ENCODE measurements at places on chromosomes 3 and 15.

DNA sequence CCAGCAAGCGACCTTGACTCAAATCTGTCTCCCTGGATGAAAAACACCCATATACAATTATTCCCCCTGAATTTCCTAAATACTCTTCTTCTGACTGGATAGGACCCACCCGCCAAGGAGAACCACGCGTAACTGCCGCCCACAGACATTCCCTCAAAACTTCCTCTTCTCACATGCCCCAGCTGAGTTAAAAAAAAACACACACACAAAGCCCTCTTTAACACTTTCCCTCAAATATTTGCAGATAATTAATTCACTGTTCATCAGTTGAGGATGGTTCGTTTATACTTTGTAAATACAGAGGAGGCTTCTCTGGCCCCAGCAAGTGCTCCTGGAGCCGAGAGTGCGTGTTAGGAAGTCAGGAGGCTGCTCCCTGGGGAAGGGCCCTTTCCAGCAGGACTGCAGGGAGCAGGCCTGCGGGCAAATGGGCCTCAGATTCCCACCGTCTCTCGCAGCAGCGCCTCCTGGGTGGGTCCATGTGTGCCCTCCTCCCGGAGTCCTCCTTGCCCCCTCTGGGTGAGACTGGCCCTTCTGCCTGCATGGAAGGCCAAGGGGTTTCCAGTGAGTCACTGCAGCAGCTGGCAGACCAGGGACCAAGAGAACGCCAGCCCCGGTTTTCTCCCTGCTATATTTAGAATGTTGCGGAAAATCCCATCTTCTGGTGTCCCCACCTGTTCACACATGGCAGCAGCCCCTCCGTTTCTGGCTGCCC is 46.8 kb downstream of the MGLL start:
- DNase-seq = no peak

- no peak for DNase-seq
Measured at GRCh38 chr15:33678602-33679001, 289.7 kb upstream of the CHRM5 start.

- DNase-seq = no peak
Measured at GRCh38 chr3:48811524-48811923, 36.1 kb downstream of the PRKAR2A start.

DNA sequence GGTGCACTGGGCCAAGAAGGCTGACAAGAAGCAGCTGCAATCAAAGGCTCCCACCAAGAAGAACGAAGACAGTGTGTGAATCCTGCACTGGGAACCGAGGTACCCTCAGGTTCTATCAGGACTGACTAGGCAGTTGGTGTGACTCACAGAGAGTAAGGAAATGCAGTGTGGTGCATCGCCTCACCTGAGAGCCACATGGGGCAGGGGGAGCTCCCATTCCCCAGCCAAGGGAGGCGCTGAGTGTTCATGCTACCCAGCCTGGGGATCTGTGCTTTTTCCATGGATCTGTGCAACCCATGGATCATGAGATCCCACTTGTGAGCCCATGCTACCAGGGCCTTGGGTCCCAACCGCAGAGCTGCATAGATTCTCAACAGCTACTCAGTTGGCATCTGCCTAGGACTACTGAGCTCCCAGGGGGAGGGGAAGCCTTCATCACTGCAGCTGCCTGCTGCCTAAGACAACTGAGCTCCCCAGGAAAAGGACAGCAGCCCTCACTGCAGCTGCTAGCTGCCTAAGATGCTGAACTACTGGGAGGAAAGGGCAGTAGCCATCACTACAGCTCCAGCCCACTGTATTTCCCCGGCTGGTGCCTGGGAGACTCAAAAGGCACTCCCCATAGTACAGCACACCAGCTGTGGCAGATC is 6.9 kb upstream of the PLSCR2 start:
- no peak for DNase-seq

DNA sequence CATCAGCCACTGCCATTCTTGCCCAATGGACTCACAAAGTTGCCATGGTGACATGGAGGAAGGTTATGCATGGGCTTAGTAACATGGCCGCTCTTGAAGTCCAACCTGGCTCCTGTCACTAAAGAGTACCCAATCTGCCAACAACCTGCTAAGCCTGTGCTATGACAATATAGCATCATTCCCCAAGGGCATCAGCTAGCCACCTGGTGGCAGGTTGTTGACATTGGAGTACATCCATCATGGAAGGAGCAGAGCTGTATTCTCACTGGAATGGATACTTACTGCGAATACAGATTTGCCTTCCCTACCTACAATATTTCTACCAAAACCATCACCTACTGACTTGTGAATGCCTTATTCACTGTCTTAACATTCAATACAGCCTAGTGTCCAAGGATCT is 138.9 kb upstream of the RORA start:
- no peak for DNase-seq

- no peak for DNase-seq
Measured at GRCh38 chr15:64640146-64640871, 135.1 kb downstream of the RBPMS2 start.

DNA sequence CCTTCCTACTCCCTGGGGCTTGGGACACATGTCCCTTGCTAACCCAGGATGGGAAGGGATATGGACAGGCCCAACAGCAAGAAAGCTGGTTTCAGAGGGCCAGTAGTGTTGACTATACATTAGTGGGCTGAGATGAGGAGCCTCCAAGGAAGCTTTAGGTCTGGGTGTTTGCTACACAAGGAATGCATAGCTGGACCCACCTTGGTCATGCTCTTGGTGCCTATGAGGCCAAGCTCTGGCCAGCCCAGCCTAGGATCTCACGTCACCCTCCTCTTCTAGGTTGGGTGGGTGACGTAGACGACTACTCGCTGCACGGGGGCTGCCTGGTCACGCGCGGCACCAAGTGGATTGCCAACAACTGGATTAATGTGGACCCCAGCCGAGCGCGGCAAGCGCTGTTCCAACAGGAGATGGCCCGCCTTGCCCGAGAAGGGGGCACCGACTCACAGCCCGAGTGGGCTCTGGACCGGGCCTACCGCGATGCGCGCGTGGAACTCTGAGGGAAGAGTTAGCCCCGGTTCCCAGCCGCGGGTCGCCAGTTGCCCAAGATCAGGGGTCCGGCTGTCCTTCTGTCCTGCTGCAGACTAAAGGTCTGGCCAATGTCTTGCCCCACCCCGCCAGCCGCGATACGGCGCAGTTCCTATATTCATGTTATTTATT is 653 bp upstream of the WDR6 start:
- DNase-seq = peak; percentile 31

- peak; percentile 31 for DNase-seq
Measured at GRCh38 chr15:100131321-100132224, 210.2 kb downstream of the ADAMTS17 start.

- no peak for DNase-seq
Measured at GRCh38 chr15:51025454-51025846, 69.3 kb downstream of the TNFAIP8L3 start.

GRCh38 chr3:25724948-25725645 is 58.1 kb downstream of the NGLY1 start:
- no peak for DNase-seq

DNA sequence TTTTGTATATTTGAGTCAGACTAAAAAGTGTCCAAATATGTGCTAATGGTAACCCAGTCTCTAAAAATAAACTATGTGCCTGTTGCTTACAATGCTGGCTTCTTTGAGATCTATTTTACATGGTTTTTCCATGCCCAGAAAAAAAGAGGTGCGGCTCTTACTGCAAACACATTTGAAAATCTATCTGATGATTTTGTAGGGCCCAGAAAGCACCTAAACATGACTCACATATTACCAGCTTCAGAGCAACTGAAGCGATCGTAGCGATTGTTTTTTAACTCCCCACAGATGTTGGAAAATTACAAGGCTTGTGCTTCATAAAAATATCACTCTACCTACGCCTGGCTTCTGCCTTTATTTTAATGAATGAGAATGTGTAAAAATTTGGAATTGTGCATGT is 53.5 kb downstream of the SUCNR1 start:
- DNase-seq = no peak

DNA sequence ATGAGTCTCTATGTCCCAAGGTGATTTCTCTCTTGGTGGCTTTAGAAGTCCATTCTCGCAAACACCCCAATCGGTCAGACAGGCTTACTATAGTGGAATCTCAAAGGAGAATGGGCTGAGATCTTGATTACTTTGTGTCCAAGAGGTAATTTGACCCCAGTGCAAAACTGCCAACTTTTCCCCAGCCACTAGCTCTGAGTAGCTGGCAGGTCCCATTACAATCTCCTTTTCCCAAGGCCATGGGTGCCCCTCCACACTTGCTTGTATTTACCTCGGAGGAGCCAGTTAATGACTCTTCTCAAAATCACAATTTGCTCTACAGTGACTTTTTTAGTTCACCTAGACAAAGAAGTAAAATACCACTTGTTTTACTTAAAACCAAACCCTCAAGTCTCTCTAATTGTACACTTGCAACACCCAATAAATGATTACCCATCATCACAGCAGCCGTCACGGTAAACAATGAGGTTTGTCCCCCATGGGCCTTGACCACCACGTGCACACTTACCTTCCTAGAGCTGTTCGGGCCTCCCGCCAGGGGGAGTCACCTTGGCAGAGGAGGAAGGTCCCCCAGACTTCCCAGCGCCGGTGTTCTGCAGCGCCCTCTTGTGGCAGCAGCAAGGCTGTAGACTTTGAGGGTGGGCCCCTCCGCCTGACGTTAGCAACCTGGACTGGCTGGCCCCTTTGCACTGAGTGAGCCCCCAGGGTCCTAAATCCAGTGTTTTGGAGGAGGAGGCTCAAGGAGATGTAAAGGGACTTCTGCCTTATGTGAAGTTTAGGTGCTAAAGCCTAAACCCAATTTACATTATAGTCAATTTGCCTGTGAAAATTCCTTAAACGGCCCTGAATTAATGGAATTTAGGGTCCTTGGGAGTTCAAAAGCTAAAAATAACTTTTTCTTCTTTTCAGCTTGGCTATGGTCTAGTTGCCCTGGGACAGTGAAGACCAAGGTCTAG is 18.7 kb upstream of the HDAC11 start:
- DNase-seq = peak; percentile 42

DNA sequence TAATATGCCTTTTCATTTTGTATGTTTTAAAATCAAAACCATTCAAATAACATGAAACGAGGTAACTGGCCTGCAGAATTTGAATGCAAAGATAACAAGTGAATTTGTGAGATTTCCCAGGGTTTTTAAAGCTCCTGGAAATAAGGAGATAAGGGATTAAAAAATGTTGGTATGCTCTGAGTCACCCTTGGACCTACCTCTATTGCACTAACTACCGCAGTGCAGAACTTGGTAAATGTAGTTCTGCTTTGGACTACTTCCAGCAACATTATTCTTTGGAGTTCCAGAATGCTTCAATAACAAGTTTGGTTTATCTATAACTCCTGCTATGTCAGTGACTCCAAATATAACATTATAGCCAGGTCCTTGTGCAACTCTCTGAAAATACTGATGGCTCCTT is 201.7 kb downstream of the GAP43 start:
- no peak for DNase-seq

GRCh38 chr3:24829629-24830229 is 335.1 kb upstream of the THRB start:
- DNase-seq = peak; percentile 42

DNA sequence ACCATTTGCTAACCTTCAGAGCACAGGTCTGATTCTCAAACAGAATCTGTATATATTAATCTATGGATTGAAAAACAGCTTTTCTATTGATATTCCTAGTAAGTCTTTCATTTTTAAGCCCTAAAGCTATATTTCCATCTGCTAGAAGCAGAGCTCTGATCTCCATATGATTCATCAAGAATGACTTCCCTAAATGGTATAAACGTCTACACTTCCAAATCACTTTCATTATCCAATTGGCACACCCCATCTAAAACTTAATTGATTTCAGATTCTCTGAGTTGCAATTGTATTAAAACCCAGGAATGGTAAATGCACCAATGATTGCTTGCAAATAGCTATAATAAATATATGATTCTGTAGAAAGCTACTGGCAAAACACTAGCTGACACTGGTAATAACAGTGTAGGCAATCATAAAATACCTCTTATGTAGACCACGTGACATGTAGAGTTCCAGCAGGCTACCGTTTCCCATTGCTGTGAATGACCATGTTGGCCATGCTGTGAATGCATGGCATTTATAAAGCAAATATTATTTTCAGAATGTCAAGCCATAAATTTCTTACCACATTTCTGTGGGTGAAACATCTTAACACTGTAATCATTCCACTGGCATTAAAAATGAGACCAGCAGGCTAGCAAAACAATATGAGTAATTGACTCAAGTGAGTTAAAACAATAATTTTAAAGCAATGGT is 226.0 kb downstream of the ZMAT3 start:
- no peak for DNase-seq

GRCh38 chr15:95304151-95304946 is 1026.2 kb upstream of the NR2F2 start:
- no peak for DNase-seq

DNA sequence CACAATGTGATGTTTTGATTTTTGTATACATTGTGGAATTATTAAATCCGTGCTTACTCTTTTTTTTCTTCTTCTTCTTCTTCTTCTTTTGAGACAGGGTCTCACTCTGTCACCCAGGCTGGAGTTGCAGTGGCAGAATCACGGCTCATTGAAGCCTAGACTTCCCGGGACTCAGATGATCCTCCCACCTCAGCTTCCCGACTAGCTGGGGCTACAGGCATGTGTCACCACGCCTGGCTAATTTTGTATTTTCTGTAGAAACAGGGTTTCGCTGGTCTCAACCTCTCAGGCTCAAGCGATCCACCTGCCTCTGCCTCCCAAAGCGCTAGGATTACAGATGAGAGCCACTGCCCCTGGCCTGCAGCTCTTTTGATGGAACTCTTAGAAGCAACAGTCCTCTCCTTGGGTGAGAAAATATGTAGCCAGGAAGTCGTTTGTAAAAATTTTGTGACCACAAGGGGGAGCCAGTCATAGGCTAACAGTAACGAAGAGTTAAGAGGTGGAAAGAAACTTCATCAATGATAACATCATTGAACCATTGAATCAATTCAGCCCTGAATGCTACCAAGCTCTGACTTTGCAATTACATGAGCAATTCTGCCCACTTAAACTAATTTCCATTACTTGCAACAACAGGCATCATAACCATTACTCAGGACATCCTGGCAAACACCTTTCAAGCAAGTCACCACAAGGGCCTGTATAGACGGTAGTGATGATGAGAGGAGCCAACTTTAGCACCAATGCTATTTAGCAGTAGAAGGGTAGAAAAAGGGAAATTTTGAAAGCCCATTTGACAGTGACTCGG is 16.7 kb upstream of the CMTM7 start:
- DNase-seq = no peak

GRCh38 chr3:186532598-186533072 is 11.5 kb downstream of the CRYGS start:
- DNase-seq = no peak

DNA sequence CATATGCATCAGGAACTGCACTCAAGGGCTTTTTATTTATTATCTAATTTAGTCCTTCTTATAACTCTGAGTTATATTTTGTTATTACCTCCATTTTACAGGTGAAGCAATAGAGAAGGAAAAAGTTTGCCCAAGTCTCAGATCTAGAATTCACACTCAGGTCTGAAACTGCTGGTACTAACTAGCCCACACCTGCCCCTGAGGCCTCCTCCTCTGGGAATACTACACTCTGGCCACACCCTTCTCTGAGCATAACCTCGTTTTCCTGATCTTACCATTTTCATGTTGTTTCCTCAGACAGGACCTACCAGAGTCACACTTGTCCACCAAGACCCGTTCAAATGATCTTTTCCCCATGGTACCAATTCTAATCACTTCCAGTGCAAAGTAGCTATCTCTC is 94.1 kb upstream of the CHRM5 start:
- no peak for DNase-seq

GRCh38 chr3:29240248-29240647 is 40.6 kb upstream of the RBMS3 start:
- no peak for DNase-seq

GRCh38 chr15:65287520-65287855 is 805 bp upstream of the PARP16 start:
- DNase-seq = no peak
